Neuronal stem cell (in vitro differentiated cells): ENCODE measurements at places on chromosomes 2 and 18.

- no peak for DNase-seq
These were observed 13.3 kb downstream of the CHRNA1 start for GRCh38 chr2:174750923-174751441.

- DNase-seq, result no peak
These were observed 205 bp downstream of the TET3 start for GRCh38 chr2:73984922-73985307.

GRCh38 chr2:180776921-180777320, 203.5 kb upstream of the UBE2E3 start:
- DNase-seq, result no peak

DNA sequence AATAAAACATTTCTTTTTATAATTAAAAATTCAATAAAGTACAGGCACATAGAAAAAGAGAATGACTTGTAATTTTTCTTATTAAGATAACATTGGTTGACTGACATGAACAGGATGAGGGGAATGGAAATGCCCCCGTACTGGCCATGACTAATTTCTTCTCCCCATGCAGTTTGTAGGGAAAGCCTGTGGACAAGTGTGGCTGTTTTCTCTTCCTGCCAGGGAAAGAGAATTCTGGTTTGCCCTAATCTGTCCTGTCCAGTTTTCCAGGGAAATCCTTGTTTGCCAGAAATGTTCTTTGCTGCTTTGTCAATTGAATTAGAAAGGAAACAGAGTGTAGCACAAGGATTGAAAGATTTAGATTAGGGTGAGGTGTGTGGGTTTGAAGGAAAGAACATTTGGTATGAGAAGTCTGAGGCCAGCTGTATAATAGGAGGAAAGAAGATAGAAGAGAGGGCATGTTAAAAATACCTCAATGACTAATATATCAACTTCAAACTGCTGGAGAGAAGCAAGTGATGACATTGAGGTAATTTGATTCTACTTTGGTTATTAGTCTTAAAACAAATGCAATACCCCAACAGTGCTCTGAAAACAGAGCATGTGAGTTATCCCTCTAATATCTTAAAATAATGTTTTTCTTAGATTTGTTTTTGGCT, 593.9 kb upstream of the ZNF804A start:
- no peak for DNase-seq
